HT-29 (cell line): ENCODE measurements at places on chromosomes 16 and 17.
A peak's percentile ranks its signal among the peaks of the same experiment; 100 is the strongest.

- DNase-seq: peak; percentile 53
Observed at GRCh38 chr17:73267648-73268537, 6.2 kb upstream of the CPSF4L start.

DNA sequence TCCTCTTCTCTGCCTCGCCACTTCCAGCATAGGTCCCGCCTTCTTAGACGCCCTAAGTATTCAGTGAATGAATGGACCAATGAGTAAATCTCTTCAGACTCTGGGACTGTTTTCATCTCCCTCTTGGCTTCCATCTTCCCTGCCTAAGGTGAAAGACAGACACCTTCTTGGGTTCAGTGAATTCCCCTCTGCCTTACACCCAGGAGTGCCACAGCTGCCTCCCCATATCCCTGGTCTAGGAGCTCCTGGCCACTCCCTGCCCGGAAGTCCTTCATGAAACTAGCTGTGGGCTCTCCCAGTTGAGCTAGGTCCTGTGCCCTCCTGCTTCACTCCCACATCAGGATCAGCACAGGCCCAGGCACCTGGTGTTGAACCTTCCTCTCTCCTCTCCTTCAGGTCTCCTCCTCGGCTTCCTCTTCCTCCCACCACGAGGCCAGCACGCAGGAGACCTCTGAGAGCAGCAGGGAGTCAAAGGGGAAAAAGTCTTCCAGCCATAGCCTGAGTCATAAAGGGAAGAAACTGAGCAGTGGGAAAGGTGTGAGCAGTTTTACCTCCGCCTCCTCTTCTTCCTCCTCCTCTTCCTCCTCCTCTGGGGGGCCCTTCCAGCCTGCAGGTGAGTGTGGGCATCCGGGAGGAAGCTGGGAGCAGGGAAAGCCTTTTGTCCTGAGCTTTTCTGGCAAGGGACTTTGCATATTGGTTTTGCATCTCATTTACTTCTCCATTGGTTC is 10.3 kb downstream of the MLLT6 start:
- DNase-seq: no peak

- DNase-seq: no peak
Observed at GRCh38 chr17:78888941-78889518, 14.0 kb downstream of the CEP295NL start.

GRCh38 chr17:1275962-1276736 is 3.3 kb upstream of the TRARG1 start:
- DNase-seq: peak; percentile 37

DNA sequence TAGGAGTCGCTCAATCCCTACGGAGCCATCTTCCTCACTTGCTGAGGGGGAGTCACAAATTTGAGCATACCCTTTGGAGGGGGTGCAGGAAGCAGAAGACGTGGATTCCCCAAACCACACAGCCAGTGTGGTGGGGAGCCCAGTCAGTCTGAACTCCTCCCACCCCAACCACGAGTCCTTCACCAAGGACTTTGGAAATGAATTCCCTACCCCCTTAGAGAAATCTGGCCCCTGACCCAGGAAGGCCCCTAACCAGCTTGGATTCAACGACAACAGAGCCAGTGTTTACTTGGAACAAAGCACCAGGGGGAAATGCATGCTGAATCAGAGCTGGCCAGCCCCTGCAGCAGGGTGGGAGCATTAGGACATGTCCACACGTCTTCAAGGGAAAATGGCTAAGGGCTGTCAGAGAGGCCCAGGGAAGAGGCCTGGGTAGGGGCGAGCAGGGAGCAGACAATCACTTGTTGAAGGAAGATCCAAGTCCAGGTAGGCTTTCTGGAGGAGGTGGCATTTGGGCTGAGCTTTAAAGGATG is 5.5 kb upstream of the TMEM92 start:
- no peak for DNase-seq

DNA sequence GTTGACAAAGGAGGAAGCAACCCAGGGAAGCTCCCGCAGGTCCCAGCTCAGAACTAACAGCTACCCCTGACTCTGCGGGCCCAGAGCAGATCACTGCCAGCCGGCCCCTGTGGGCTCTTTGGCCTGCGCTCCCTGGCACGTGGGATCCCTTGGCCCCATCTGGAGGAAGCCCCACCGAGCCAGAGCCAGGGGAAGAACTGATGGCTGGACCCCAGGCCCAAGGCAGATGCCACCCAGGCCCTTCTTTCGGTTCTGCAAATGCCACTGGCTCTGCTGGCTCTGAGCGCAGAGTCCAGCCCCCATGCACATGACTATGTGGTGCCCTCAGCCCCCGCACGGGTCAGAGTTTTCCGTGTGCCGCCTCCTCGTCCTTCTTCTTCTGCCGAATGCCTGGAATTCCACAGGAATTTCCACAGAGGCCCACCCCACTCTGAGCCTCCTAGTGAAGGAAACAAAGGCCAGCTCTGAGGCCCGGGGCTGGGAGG is 35.8 kb upstream of the SNN start:
- DNase-seq: no peak

GRCh38 chr17:17778308-17779014 is 58.3 kb downstream of the SREBF1 start:
- DNase-seq: no peak

DNA sequence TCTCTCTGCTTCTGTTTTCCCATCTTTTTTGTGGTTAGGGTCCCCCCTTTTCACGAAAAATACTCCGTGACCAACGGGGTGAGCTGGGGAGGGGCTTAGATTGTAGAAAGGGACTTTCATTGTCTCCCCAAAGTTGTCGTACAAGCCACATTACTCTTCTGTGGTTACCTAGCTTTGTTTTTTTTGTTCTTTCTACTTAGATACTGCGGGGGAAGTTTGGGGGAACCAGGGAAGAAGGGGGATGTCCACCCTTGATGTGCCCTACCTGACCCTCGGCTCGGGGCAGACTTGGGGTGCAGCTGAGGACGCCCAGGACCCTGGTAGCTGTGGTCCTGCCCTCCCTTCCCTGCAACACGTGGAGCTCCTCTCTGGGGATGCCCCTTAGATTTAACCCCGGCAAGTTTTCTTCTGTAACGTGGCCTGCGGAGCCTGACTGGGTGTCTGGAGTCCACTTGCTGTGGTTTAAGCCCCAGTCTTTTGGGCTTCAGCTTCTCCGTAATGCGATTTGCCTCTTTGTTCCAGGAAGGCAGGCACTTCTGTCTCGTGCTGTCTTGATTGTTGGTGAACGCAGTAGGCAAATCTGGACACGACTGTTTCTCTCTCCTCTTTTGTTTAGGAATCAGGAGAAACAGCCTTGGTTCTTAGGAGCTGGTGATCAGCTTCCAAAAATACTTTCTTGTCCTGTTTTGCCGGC is 892 bp downstream of the ABCC1 start:
- DNase-seq: peak; percentile 55

DNA sequence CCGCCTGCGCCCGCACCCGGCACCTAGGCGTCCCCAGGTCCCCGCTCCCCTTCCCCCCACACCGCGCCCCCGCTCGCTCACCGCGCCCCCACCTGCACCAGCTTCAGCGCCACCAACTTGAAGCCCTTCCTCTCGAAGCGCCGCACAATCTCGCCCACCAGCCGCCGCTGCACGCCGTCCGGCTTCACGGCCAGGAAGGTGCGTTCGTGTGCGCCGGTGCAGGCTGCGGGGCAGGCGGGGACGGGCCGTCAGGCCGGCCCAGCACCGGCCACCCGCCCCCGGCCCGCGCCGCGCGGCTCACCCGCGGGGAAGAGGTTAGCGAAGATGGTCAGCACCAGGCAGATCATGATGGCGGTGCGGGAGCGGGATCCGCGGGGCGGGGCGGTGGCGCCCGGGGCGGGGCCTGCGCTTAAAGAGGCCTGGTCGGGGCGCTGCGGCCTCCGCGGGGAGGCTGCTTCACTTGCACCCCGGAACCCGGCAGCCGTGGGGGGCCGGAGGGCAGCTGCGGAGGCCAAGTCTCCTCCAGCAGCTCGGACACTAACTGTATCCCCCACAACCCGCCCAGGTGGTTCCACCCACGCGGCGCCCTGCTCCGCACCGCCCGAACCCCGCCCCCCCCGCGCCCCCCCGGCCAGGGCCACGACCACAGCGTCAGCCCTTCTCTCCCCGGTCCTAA is at the start of gene NME3:
Gene NME3, minus strand, starts transcription at position 356 of the 676 bp plus-strand sequence. Its CDS starts 9 bp downstream, at position 347.
- DNase-seq: peak; percentile 69

GRCh38 chr16:81661082-81661481 is 118.0 kb upstream of the PLCG2 start:
- DNase-seq: no peak

DNA sequence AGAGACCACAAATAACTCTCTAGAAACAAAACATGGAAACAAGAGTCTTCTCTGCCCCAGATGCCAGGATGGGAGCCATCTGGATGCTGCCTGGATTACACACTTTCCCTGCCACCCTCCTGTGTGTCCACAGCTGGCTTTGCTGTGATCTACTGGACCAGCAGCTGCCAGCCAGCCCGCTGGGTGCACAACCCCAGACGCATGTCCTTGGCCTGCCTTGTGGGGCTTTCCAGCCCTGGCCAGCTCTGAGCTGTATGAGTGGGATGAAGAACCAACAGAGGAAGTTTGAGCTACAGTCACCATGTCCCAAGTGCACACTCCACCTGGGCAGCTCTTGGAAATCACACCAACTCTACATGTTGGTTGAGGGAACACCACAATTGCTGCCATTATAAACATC is 57.0 kb upstream of the TNRC6C start:
- no peak for DNase-seq

- no peak for DNase-seq
Observed at GRCh38 chr17:66040402-66040801, 151.5 kb downstream of the CEP112 start.

DNA sequence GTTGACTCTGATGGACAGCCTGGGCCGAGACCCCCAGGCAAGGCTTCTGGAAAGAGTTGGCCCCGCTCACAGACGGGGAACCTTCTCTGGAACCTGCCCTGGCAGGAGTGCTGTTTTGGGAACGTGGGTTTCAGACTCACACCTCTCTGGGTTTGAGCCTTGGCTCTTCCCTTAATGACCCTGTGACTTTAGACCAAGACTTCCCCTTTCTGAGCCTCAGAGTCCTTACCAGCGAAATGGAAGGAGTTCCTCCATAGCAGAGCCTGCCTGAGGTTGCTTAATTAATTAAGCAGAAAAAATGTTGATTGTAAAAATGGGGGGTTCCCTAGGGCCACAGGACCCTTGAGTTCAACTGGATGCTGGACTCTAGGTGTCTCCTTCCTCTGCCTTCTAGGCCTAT is 408.2 kb downstream of the SEC14L1 start:
- DNase-seq: no peak

DNA sequence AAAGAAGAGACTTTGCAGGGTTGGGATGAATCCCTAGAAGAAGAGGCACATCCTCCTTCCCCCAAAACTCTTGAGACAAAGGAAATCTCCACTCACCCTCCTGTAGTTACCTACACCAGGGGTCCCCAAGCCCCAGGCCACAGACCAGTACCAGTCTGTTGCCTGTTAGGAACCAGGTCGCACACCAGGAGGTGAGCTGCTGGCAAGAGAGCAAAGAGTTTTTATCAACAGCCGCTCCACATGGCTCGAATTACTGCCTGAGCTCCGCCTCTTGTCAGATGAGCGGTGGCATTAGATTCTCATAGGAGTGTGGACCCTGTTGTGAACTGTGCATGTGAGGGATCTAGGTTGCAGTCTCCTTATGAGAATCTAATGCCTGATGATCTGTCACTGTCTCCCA is 98.9 kb downstream of the CCT6B start:
- DNase-seq: no peak
